ENCODE measurements at places on chromosomes 6 and 20.

- no peak for DNase-seq
Measured at GRCh38 chr6:109349419-109349987, 32.8 kb downstream of the CD164 start.

GRCh38 chr20:61798632-61799031 is 267.0 kb downstream of the TAF4 start:
- no peak for DNase-seq

DNA sequence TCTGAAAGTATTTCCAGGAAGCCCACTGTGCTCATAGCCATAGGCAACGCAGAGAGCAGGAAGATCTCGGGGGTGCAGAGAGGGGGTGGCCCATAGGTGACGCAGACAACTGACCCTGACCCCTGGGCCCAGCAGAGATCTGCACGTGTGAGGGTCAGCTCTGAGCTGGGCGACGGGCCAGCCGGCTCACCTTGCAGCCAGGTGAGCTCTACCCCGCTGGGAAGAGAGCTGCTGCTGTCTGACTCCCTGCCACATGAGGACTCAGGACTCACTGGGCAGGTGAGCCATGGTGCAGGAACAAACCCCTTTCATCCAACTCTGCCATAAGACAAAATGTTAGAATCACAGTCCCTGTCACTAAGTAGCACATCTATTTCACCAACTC is 19.6 kb downstream of the ZBTB46 start:
- no peak for DNase-seq

DNA sequence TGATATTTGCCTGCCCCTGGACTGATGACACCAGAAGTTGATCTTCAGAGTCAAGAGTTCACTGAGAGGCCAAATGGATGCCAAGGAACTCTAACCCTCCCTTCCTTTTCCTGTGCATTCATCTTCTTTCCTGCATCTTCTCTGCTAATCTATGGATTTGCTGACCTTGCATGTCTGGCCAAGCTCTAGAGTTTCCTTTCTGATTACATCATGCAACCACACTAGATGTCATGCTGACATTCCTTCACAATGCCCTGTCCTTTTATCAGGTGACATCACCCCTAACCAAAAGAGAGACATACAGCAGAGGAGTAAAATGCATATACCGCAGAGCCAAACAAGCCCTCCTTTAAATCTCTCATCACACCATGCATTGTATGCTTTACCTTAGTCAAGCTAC is 487.6 kb downstream of the TFAP2A start:
- no peak for DNase-seq

DNA sequence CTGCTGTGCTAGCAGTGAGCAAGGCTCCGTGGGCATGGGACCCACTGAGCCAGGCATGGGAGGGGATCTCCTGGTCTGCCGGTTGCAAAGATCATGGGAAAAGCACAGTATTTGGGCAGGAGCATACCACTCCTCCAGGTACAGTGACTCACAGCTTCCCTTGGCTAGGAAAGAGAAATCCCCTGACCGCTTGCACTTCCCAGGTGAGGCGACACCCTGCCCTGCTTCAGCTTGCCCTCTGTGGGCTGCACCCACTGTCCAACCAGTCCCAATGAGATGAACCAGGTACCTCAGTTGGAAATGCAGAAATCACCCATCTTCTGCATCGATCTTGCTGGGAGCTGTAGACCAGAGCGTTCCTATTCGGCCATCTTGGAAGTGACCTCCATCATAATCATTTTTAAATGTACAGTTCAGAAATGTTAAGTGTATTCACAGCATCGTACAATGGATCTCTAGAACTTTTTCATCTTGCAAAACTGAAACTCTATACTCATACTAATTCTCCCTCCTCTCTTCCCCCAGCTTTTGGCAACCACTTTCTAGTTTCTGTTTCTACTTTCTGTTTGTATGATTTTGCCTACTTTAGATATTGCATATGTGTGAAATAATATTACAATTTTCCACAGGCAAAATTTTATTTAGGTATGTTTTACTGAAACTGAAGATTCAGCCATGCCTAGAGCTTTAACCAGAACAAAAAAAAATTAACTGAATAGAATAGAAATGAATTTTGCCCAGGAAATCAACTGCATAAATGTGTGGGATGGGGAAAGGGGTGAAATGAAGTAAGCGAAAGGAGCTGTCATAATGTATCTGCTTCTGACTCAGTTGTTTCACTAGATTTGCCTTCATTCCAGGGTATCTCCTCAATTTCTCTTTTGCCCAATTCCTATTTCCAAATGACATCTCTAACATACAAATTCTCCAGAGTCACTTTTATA is 100.0 kb downstream of the RWDD2A start:
- DNase-seq, result no peak

All from omental fat pad (tissue), 4 donors.